ENCODE measurements at places on chromosomes 2 and 18.

DNA sequence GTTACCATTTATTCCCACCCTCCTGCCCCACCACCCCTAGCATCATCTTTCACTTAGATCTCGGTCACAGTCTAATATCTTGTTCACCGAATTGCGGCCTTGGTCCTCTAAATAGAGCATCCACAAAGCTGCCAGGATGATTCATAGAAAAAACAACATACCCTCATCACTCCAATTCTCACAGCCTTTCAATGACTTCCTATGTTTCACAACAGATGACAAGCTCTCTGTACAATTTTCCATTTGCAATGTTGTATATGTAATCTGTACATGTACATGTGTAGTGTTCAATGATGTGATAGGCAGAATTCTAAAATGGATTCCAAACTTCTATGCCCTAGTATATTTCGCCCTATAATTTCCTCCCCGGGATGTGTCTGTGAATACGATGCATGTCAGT, 675.6 kb upstream of the CELF4 start:
- DNase-seq, result no peak

DNA sequence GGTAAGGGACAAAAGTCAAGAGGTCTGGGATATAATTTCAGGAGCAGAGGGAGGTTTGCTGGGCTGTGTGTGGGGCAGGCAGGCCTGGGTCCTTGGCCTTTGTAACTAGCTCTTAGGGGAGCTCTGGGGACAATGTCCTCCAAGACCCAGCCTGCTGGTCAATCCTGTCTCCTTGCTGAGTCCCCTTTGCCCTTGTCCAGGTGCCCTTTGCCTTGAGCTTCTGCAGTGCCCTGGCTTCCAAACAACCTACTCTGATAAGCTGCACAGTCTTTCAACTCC, 30.0 kb upstream of the REEP1 start:
- no peak for DNase-seq

- DNase-seq, result peak; percentile 4
These were observed 189.0 kb downstream of the RPIA start for GRCh38 chr2:88880441-88880953.

- no peak for DNase-seq
These were observed 78.4 kb downstream of the SEPTIN10 start for GRCh38 chr2:109535217-109535946.

DNA sequence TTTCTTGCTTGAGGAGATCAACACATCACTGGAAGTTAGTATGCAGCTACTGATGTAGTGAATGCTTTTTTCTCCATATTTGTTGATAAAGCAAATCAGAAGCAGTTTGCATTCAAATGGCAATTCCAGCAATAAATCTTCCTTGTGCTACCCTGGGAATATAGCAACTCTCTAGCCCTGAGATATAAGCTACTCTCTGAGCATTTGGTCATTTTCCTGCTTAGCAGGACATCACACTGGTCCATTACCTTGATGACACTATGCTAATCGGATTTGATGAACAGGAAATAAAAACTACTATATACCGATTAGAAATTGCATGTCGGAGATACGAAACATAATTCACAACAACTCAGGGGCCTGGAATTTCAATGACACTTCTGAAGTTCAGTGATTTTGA, 152.7 kb downstream of the CBLN2 start:
- DNase-seq, result no peak

DNA sequence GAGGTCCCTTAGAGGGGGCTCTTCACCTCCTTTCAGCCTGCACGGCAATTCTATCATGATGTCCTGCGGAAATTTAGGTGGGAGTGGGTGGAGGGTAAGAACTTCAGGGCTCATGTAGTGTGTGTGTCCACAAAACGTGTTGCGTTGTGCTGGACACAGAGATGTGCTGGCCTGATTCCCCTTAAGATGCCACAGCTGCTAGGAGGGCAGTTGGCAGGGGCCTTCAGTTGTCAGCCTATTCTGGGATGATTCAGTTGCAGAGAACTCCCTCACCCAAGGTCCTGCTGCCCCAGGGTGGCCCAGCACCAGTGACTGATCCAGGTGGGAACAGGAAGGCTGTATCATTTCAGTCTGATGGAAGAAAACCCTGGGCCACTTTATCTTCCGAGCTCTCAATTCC, 1.0 kb upstream of the HJURP start:
- DNase-seq, result no peak

- DNase-seq, result no peak
These were observed 853 bp upstream of the OSBPL6 start for GRCh38 chr2:178193496-178193822.

DNA sequence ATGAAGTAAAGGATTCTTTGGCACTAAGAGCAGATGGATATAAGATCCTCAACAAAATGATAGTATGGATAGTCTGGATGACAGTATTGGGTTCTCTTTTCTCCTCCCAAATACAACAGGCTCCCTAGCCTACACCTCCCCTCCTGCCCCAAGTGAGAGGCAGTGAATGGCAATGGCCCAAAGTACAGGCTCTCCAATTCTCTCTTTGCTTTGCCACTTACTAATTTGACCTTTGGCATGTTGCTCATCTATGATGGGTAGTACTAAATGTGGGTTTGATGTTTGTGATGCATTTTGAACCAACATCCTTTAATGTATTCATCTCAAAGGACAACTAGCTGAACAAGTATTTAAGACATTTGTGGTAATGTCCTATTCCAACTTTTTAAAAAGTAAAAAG, 65.9 kb downstream of the EIF5B start:
- no peak for DNase-seq

- no peak for DNase-seq
These were observed 102.5 kb upstream of the SLC35G4 start for GRCh38 chr18:11506856-11507255.

- DNase-seq, result no peak
These were observed 65.3 kb downstream of the SLC40A1 start for GRCh38 chr2:189515264-189515663.

DNA sequence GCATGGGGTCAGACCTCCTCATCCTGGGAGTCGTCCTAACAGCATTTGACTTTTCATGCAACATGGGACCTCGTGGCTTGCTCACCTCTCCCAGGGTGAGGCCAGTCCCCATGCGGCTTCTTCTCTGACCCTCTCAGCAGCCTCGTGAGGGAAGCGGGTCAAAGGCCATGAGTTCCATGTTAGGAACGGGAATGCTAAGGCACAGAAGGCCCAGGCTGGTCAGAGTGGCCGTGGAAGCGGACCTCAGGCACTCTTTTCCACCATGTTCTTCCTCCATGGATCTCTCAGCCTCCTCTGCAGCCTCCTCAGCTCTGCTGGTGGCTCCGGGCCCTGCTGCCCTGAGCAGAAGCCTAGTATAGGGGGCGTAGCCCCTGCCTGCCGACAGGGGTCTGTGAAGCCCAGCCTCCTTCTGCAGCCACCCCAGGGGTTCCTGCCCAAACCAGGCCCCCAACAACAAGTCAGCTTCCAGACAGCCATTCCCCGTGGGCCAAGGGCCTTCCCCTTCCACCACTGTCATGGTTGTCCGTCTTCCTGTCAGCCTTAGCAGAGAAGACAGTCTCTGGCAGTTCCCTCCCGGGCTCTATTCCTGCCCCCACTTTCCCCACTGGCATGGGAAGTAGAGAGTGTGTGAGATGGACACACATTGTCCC, 60.0 kb upstream of the OTOF start:
- no peak for DNase-seq

DNA sequence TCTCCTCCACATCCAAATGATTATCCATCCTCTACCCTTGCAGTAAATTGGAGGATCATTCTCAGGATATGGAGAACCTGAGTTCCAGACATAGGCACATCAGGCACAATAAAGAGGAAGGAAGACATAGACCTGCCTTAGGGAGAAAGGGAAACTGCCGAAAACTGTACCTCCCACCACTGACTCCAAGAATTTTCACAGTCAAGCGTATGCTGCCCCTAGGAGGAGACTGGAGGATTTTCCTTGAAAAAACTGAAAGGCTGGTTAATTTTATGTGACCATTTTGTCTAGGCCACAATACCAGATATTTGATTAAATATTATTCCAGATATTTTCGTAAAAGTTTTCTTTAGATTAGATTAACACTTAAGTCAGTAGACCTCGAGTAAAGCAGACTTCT, 638.5 kb upstream of the PKDCC start:
- DNase-seq, result no peak

DNA sequence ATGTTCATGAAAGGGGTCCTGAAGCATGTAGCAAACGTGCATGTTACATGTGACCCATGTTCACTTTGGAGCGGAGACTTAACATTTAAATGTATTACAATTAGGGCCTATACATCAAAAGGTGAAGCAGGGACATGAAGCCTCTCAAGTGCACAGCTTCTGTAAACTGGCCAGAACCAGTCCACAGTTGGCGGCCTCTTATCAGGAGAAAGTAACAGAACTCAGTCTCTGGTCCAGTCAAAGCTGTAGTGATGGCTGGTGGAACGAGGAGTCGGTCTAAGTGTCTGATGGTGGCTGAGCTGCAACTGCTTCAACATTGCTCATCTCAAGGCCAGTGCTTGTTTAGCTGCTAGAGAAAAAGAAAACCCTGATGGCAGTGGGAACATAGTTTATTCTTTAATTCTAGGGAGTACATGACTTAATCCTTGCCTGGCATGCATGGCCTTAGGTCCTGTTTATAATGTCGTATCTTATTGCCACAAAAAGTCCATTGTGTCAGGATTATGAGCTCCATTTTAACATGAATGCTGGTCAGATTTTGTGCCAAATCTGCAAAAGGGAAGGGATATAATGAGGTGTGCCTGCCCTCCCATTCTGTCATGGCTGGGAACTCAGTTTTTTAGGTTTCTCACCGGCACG, 22.2 kb upstream of the YES1 start:
- no peak for DNase-seq

GRCh38 chr18:61334491-61334850, 1.2 kb downstream of the CDH20 start:
- no peak for DNase-seq

- DNase-seq, result no peak
These were observed 275.9 kb downstream of the CDCA7 start for GRCh38 chr2:173630425-173631126.

DNA sequence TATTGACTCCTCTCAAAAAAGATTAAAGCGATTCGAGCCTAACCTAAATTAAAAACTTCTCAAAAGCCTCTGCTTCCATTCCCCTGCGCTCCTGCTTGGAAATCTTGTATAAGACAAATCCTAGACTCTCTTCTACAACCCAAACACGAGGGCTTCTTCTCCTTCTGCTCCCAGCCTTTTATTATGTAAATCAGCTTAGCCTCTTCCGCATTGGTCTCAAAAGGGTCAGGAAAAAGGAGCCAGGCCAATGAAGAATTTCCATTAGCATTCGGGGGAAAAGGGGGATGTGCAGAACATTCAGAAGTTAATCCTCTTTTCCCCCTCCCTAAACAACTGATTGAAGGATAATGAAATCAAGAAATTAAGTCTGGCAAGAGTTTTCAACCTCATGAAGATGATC, 107.9 kb downstream of the FAM124B start:
- DNase-seq, result no peak

DNA sequence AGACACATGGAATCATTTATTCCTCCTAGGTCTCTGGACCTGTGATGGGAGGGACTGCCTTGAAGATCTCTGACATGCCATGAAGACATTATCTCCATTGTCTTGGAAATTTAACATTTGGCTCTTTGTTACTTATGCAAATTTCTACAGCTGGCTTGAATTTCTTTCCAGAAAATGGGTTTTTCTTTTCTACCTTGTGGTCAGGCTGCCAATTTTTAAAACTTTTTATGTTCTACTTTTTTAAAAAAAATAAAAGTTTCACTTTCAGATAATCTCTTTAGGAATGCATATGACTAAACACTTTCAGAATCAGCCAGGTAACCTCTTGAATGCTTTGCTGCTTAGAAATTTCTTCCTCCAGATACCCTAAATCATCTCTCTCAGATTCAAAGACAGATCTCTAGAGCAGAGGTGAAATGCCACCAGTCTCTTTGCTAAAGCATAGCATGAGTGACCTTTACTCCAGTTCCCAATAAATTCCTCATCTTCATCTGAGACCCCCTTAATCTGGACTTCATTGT, 209.6 kb downstream of the RPRM start:
- DNase-seq, result no peak

DNA sequence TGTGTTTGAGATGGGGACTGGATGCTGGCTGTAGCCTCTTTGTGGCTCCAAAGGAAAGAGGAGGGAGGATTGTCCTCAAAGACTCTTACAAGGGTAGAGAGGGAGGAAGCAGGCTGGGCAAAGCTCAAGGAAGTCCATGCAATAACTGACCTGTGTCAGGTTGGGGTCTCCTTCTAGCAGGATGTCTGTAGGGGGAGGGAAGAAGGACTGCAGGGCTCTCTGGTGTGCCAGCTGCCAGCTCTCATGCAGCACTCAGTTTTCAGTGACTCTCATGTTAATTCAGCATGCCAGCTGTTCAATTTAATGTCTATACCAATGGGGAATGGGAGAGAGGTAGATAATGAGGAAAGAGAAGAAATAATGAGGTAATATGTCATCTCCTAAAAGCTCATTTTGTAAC, 85.3 kb upstream of the RANBP2 start:
- no peak for DNase-seq

- no peak for DNase-seq
These were observed 291.9 kb downstream of the ALK start for GRCh38 chr2:29629495-29629894.

DNA sequence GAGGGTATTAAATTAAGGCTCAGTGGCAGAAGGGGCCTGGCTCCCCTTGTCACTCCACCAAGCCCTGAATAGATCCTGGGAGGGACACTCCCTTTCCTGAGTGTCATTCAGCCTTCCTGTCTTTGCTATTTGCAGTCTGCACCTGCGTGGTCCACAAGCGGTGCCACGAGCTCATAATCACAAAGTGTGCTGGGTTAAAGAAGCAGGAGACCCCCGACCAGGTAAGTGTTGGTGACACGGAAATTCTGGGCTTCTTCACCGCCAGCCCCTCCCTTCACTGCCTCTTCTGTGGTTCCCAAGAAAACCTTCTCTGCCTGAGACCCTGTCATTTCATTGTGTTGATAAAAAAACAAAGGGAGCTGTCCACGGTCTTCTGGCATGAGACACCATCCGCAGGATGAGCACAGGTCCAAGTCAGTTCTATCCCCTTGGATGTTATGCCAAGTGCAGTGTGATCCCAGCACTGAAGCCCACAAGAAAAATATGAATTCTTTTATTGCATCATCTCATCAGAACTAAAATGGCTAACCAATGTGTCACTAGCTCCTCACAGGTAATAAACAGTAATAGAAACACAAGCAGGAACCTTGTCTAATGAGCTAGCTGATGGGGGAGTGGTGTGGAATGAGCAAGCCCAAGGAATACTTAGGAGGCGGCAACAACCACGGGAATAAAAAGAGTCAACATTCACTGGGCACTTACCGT, 316.9 kb upstream of the EPAS1 start:
- no peak for DNase-seq

DNA sequence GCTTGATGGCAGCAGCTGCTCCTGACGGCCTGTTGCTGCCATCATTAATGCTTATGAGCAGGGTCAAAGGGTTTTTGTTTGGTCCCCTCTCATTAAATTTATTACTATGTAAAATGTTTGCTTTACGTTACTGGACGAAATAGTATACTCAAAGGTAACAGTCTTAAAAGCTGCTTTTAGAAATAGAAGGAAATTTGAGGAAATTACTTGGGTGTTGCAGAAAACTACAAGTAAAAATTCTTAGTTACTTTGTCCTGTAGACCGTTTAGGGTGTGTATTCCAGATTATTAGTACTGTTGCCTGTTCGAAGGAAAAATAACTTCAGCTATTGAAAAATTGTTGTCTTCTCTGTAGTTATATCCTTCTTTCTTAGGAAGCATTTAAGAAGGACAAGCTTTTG, 27.8 kb downstream of the DDX1 start:
- no peak for DNase-seq

GRCh38 chr2:163733956-163734355, 1.9 kb downstream of the FIGN start:
- DNase-seq, result no peak

Measured in central memory CD4-positive, alpha-beta T cell (primary cell).